ENCODE measurements at places on chromosomes 7 and 10.

DNA sequence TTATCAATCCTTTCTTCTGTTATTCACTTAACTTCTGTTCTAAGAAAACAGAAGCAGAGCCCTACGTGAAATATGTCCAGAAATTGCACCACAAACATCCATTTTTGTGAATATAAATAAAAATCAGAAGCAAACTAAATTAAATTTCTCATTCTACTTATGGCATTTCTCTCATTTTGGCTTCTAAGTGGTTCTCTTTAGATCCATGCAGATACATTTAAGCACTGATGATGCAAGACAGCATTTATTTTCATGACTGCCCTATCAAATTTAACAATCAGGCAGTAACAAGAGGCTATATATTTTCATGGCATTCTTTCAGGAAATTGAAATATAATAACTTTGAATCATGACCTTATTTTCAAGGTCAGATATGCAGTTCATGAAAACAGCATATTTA lies 1049.6 kb downstream of the GRM8 start:
- DNase-seq, result no peak

DNA sequence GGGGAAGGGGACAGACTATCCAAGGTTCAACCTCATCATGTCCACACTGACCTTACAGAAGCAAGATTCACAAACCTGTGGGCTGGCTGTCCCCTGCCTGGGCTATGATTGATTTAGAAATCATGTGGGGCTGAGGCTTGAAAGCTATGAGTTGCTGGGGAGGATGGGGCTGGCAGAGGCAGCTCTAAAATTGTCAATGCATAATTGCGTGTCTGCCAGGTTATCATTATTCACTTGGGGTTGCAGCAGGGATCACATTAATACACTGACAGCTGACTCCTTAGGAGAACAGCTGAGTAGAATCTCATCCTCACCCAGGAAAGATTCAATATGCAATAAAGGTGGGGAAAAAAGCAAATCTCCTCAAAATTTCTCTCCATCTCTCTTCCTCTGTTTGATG lies 866.3 kb downstream of the CCSER2 start:
- DNase-seq, result no peak

DNA sequence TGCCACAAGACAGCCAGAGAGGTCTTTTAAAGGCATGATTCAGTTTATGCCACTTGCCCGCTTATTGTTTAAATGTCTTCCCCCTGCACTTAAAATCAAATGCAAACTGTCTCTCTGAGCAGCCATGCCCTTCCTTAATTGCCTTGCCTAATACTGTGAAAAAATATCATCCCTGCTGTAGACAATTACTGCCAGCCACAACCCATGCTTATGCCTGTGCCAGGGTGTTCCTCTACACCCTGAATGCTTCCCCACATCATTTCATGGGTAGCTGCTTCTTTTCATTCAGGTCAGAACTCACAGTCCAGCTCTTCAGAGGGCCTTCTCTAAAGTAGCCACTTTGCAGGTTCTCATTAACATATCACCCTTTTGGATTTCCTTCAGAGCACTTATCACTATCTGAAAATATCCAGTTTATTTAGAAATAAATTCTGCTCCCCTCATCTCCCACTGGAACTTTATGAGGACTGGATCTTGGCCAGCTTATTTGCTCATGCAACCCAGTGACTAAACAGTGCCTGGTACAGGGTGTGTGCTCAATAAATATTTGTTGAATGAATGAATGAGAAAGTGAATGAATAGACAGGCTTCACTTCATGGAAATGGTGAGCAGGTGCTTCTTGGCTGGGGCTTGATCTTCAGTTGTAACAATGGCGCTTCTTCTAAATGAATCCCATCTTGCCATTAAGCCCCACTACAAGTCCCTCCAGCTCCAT lies 162.4 kb upstream of the MDFIC start:
- no peak for DNase-seq

DNA sequence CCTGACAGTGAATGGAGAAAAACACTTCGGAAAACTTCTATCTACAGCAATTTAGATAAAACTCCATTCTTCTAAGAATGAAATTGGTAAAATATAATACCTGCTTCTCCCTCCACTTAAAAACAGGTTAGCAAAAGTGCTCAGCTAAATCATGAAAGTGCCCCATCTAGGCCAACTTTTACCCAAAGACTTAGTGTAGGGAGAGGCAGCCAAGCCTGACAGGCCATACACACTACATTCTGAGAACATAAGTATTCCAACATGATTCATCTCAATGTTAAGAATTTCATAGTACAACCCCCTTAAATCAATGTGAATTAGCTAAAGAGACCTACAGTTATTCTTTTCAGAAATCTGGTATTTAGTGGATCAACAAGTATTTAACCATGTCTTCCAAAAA lies 7.2 kb downstream of the FAM3C start:
- DNase-seq, result no peak

DNA sequence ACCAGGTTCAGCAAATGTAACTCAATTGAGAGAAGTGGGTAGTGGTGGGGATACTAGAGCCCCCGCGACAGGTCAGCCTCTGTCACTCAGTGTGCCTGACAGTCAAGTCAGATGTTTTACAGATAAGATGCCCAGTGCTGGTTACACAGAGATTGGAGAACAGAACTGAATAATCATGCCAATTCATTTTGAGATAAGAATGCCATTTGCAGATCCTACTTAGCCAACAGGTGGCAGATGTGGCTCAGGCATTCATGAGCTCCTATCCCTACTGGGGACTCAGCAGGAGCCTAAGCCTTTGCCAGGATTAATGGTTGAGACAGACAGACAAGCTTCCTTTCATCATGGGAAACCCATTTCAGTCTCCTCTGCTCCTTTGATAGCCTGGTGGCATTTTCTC lies 137.8 kb downstream of the MAPK8 start:
- no peak for DNase-seq

Data from activated CD4-positive, alpha-beta T cell treated with anti-CD3 and anti-CD28 coated beads for 4 hours (primary cell).